ENCODE measurements at places on chromosomes 5 and 9.

- no peak for DNase-seq
Measured at GRCh38 chr5:77945874-77946273, 169.7 kb upstream of the TBCA start.

DNA sequence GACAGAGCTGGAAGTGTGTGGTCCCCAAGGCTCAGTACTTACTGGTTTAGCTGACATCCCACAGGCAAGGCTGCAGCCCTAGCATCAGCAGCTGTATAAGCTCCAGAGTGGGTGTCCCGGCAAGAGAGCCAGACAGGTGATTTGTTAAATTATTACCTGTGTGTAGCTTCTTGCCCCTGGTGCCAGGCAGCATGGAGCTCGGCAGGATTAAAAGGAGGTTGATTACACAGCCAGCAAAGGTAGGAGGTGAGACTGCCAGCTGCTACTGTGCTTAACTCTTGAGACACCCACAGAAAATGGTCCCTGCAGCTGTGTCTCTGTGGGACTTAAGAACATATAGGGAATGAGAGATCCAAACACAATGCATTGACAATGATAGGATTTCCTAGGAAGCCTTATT, 54.2 kb downstream of the ARHGAP26 start:
- no peak for DNase-seq

DNA sequence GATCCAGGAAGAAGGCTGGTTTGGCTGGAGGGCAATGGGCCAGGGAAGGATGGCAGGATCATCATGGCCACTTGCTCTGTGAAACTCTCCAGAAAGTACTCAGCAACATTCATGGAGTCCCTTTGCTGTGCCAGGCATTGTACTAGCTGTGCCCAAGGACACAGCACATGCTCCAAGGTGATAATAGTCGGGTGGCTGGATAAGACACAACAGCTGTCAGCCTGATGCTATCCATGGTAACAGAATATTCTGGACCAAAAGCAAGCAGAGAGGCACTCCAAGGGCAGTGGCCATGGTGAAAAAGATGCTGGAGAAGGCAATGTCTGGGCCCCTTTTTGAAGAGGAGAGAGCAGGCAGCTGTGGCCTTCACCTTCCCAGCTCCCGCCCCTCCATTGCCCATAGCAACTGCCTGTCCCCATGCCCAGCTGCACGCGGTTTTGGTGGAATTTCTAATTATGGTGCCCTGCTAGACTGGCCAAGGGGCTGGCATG, 113.8 kb upstream of the CPEB4 start:
- no peak for DNase-seq

DNA sequence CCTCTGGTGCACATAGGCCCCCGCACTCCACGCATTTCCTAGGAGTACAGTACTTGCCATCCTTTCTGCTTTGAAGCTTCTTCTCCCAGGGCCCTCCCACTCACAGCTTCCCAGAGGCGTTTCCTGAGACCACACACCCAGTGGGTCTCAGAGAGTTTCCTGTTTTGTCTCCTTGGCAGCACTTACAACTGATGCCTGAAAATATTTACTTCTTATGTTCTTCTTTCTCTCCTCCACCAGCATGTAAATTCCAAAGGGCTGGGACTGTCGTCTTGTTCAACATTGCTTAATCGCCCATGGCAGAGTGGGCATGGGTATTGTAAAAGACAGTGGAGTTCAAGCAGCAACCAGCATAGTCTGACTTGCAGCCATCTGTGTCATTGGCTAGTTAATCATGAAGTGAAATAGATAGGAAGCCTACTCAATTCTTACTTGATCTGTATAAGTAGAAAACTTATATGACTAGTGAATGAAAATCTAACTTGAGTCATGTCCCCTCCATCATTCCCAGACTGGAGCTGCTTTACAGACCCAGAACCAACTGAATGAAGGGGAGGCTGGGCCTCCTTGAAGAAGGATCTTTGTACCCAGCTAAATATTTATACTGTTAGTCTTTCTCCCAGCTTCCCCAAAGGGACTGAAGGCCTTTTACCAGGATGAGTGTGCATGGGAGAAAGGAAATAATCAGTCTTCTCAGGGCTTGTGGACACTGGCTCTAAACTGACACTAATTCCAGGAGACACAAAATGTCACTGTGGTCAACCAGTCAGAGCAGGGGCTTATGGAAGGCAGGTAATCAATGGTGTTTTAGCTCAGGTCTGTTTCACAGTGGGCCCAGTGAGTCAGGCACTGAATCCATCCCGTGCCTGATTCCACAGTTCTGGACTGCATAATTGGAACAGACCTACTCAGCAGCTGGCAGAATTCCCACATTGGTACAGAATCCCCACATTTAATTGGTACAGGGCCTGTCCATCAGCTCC, 116.4 kb downstream of the SV2C start:
- DNase-seq, result no peak

GRCh38 chr5:83156001-83156400, 78.7 kb downstream of the XRCC4 start:
- no peak for DNase-seq

- no peak for DNase-seq
Measured at GRCh38 chr5:96427824-96428223, 5.2 kb downstream of the PCSK1 start.

DNA sequence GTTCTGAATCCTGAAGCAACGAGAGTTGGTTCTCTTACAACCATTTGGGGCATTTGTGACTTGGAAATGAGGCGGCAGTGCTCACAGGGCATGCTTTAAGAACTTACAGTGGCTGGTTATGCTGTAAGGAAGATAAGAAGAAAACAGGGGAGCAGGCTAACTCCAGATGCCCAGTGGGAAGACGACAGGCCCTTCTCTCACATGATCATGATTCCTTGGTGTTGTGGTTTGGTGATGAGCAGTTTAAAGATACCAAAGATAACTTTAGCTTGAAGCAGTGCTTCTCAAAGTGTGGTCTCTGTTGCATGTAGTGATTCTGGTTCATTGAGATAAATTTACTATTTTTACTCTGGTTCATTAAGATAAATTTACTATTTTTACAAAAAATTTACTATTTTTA, 2.6 kb upstream of the HABP4 start:
- DNase-seq, result no peak

- peak; percentile 75 for DNase-seq
Measured at GRCh38 chr9:112012026-112012902, 115.7 kb downstream of the UGCG start.

- DNase-seq, result no peak
Measured at GRCh38 chr5:58201922-58202648, 257.8 kb downstream of the PLK2 start.

DNA sequence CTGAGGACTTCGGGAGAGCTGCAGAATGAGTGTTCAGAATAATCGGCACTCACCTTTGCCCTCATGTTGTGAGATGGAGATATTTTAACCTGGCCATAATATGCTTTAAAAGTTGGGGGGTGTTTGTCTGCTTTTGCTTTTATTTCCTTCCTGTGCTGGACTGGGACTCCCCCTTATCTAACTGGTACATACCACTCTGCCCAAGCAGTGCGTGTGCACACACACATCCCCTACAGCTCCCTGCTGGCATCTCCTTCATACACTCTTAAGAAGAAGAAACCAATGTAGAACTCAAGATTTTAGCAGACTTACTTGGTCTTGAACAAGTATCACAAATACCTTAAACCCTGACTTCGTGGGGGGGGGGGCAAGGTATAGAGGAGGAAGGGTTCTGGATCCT, 146.2 kb upstream of the DMRT1 start:
- no peak for DNase-seq

DNA sequence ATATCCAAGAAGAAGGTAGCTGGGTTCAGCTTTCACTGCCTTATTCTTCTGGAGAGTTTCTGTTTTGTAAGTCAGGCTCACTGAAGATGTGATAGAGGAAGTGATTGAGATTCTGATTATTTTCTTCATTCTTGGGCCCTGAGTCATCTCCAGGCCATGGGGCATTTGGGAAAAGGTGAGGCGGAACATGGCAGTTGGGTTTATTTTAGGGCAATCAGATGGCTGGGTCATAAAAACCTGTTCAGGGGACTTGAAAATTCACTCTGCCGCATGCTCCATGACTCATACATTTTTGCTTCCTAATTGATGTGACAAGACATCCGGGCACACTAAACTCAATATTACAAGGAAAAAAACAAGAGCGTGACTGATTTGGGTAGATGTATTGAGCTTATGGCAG, 265.7 kb upstream of the KLF4 start:
- peak; percentile 12 for DNase-seq

- DNase-seq, result no peak
Measured at GRCh38 chr9:16031971-16032370, 479.1 kb downstream of the CCDC171 start.

GRCh38 chr9:120619751-120620655, 40.0 kb upstream of the CDK5RAP2 start:
- peak; percentile 58 for DNase-seq

- DNase-seq, result no peak
Measured at GRCh38 chr5:109654455-109654854, 35.3 kb upstream of the MAN2A1 start.

GRCh38 chr9:109872901-109873300, 92.9 kb downstream of the PALM2AKAP2 start:
- no peak for DNase-seq

DNA sequence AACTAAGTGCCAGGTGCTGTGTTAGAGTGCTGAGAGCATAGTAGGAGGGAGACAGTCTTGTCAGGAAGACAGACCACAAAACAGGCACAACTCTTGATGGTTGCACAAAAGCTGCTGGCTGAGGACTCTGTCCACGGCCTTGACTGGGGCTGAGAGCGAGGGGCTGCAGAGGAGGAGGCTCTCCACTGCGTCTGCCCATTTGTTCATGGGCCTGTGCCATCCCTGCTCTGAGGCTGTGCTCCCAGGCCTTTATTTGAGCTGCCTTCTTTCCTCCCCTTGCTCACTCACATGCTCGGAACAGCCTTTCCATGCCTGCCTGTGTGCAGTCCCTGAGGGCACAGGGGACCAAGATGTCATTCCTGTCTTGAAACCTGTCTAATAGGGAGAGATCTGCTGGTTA, 147.8 kb downstream of the CACNA1B start:
- DNase-seq, result no peak

DNA sequence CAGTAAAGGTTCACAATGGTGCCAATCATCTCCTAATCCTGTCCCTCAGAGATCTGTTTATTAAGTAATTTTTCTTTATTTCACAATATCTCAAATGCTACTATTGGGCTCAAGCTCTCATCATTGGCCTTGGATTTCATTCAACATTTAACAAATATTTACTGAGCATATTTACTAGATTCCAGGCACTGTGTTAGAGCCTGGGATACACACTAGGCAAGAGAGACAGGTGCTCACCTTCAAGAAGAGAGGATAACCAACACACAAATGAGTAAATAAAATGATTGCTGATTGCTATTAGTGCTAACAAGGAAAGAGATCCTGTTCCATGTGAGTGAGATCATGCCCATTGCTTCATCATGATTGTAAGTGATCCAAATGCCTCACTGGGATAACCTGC, 27.4 kb downstream of the PPP2R2B start:
- no peak for DNase-seq

GRCh38 chr9:4982721-4983482, 2.2 kb upstream of the JAK2 start:
- no peak for DNase-seq

DNA sequence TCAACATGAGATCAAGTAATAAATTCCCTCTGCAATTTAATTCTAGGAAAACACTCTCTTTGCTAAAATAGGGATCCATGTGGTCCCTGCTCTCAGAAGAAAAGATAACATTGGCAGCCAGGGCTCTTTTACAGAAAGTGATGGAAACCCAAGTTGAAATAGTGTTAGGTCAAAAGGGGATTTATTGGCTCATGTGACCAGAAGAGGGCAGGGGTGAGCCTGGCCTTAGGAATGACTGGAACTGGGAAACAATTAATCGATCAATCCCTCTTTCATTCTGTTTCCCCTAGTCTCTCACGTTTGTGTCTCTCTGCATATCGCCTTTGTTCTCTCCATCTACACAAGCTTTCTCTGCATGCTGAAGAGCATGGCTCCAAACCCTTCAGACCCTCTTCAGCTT, 58.3 kb upstream of the ALDH1B1 start:
- no peak for DNase-seq

DNA sequence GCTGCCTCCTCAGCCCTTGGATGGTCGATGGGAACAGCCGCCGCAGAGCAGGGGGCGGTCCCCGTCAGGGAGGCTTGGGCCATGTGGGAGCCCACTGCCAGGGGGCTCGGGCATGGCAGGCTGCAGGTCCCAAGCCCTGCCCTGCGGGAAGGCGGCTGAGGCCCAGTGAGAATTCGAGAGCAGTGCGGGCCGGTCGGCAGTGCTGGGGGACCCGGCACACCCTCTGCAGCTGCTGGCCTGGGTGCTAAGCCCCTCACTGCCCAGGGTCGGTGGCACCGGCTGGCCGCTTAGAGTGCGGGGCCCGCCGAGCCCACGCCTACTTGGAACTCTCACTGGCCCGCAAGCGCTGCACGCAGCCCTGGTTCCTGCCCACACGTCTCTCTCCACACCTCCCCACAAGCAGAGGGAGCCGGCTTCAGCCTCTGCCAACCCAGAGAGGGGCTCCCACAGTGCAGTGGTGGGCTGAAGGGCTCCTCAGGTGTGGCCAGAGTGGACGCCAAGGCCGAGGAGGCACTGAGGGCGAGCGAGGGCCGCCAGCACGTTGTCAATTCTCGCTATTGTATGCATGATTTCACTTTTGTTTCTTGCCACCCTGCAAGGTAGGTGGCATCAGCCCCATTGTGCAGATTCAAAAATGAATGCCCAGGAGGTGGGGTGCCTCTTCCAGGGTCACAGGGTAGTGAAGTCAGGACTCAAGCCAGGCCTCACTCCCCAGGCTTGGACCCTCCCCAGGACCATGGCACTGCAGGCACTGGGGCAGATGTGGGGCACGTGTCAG, 48.6 kb downstream of the COL15A1 start:
- DNase-seq, result no peak

DNA sequence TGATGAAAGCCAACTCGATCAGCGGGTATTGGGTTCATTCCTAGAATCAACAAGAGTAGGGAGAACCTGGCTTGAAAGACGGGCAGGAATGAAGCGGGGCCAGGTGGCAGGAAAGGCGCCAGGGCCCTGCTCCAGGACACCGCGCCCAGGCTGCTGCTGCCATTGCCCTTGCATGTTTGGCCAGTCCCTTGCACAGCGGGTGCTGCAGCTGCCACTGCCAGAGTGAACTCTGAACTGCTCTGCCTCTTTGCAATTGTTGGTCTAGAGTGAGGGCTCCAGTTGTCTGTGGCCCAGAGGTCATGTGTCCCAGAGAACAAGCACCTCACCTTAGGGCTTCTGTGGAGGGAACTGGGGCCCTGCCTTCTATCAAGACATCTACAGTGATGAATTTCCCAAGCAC, 24.0 kb upstream of the CARTPT start:
- no peak for DNase-seq

DNA sequence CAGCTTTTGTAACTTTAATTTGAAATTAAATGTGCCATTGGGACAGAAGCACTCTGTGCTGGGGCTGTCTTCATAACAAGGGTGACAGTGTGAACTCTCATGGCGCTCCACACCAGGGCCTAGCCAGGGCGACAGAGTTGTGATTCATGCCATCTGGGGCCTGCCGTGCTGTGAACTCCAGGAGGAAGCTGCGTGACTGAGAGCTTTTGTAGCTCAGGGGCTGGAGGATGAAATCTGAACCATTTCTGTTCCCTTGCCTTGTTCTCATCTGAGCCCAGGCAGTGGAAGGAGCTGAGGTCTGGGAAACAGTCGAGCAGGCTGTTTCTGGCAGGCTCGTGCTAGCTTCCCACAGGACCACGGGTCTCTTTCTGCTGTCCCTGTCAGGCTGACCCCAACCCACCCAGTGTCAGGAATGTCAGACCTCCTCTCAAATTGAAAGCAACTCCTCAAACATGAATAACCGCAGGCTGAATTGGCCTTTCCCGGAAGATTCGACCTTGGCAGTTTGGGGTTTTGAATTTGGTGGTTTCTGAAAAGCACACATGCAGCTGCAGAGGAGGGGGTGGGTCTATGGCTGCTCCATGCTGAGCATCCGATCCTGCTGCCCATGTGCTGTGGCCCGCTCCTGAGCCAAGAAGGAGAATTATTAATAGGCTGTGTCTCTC, 69.2 kb upstream of the RPS23 start:
- DNase-seq, result peak; percentile 68

Data from thyroid gland (tissue), 4 donors.